Panc1 (cell line): ENCODE measurements at places on chromosomes 7 and 10.

- no peak for DNase-seq
These were observed 394.0 kb downstream of the THSD7A start for GRCh38 chr7:11437994-11438393.

- DNase-seq: no peak
These were observed 291.8 kb downstream of the CRPPA start for GRCh38 chr7:16129431-16130110.

GRCh38 chr10:103715430-103715829, 139.9 kb downstream of the SH3PXD2A start:
- DNase-seq: no peak

DNA sequence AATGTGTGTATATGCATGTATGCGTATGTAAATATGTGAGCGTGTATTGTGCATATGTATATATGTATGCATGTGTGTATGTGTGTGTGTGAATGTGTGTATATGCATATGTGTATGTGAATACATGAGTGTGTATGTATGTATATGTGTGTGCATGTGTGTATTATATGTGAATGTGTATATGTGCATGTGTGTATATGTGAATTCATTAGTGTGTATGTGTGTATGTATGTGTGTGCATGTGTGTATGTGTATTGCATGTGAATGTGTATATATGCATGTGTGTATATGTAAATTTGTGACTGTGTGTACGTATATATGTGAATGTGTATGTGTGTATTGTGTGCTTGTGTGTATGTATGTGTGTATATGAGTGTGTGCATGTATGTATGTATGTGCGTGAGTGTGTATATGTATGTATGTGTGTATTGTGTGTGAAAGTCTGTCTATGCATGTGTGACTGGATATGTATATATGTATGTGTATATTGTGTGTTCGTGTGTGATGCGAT, 455.9 kb downstream of the TYW1 start:
- no peak for DNase-seq

DNA sequence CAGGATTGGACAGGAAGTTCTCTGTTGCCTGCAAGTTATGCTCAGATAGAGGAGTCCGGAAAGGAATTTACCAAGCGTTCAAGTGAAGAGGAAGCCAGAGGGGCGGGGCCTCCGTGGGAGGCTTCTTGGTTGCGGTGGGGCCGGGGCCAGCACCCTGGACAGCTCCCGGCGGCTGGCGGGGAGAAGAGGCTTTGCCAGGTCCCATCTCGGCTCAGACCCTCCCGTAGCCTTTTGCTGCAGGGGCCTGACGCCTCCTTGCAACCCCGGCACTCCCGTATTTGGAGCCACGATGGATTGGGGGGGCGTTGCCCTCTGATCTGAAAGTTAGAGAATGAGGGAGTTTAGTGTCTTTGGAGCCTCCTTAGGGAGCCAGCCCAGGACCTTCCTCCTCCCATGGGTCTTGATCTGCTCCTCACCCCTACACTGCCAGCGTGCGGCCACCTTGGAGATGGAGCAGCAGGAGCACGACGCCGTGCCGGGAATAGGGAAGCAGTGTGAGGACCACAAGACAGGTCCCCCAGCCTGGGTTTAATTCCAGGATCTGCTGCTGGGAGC, 3.1 kb upstream of the SLC18A3 start:
- DNase-seq: no peak

- DNase-seq: peak; percentile 61
These were observed 111.7 kb upstream of the MBL2 start for GRCh38 chr10:52883996-52884871.

- no peak for DNase-seq
These were observed 210.5 kb downstream of the ARHGAP21 start for GRCh38 chr10:24513155-24513554.

- DNase-seq: no peak
These were observed 7.8 kb downstream of the ABLIM1 start for GRCh38 chr10:114650266-114650665.

DNA sequence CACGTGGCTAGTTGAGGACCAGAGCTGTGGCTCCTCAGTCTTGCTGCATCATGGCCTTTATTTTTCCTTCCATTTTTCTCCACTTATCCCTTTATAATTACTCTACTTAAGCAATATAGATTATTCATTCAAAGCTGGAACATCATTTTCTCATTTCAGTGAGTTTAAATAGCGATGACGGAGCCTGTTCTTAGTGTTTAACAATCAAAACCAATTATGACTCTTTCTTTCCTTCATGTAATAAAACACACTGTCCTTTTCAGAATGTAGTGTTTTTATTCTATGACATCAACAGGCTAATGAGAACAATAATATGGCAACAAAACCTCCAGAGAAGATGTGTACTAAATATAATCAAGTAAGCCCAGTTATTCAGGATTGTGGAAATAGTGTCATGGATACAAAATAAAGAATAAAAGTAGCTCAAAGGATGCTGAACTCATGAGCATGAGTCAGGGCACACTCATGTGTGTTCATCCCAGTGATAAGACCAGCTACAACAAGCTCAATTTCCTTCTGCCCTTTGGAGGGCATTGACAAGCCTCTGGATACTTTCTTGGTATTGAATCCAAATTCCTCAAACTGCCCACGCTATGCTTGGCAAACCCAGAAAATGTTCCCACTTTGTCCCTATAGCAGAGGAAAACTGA, 188.4 kb downstream of the CYP26A1 start:
- DNase-seq: no peak

DNA sequence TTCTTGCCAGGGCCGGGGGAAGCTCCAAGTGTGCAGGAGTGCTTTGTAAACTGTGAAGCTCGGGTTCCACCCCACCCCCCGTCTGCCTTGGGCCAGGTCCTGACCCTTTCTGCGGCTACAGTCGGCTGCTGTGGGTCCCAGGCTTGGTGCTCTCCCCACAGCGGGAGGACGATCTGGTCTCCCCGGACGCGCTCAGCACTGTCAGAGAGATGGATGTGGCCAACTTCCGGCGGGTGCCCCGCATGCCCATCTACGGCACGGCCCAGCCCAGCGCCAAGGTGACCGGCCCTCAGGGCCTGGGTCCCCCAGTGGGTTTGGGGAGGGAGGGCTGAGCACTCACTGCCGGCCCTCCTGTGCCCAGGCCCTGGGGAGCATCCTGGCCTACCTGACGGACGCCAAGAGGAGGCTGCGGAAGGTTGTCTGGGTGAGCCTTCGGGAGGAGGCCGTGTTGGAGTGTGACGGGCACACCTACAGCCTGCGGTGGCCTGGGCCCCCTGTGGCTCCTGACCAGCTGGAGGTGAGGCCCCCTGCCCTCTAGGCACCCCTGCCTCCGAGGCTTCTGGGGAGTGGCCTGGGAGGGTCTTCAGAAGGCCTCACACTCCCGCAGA, 60.3 kb downstream of the PALD1 start:
- DNase-seq: no peak

DNA sequence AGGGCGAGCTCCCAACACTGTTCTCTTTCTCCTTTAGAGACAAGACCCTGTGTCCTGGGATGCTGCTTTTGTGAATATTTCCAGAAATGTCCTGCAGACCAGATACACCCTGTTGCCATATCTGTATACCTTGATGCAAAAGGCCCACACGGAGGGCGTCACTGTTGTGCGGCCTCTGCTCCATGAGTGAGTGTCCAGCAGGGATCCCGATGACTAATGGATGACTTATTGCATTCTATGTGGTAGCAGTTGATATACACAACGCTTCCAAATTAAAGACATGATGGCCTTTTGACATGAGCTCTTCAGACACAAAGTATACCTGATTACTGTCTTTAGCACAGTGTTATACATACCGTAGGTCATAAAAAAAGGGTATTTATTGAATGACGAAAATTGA, 45.0 kb upstream of the MGAM2 start:
- no peak for DNase-seq
